Type B pancreatic cell (in vitro differentiated cells): ENCODE measurements at places on chromosomes 6 and 20. TPM values are rescaled to one million over a fixed set of nuclear protein-coding genes. Genes with fewer than 3 reads are reported as not detected.

DNA sequence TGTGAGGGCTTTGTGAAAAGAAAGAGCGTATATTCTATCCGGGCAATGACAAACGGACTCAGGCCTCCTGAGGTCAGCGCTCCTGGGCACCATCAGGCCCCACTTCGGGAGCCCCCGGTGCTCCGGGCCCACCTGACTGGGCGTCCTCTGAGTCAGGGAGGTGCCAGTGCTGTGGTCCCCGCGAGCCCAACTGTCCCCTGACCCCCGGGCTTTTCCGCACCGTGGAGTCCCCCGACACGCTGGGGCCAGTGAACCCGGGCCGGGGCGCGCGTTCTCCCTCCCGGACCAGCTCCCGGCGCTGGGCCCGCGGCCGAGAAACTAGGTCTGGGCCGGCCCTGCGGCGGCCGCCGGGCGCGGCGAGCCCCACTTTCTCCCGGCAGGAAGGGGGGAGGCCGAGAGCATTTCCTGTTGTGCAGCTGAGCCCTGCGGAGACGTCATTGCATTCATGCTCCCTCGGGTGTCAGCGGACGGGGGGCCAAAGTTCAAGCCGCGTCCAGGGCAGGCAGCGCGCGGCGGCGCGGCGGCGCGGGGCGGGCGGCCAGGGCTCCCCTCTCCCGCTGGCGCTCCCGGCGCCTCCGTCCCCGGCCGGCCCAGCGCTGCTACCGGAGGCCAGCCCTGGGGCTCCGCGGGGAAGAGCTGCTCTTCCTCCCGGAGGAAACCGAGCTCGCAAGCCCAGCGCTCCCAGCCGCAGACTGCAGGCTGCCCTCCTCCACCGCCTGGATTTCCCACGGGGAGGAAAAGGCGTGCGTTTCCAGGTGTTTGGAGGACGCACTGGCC, 18.3 kb downstream of the HIVEP2 start:
- H3K4me3 ChIP-seq = peak overlapping the region; percentile 92
- H3K27ac ChIP-seq = peak overlapping the region; percentile 82
- peaks cover 15% of the 10 kb centered on the region for H3K4me1 ChIP-seq
- H3K27me3 ChIP-seq = peaks cover 11% of the 10 kb centered on the region
- DNase-seq = peak; percentile 73

DNA sequence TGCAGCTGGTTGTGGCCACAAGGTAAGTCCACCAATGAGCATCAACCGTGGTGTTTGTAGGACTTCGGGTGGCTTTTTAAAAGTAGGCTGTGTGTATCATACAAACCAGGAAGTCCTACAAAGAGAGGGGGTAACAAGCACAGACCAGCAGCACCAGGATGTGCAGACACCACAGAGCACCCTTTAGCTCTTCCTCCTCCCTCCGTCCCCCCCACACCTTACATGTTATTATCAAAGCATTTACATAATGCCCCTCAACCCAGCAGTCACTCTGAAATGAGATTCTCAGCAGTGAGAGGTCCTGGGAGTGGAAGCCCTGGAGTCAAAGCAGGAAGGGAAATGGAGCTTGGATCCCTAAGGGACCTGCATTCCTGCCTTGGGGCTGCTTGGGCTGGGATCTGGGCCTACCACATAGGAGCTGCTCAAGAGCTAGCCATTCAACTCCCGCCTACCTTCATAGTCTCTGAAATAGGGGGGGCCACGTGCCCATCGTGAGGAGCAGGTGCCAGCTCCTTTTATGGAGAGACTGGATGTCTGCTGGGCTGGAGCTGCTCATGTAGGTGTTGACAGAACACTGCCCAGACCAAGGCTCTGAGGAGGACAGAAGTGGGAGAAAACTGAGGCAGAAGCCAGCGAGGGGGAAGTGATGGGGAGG, 90.6 kb downstream of the PSMB1 start:
- peaks cover 8% of the 10 kb centered on the region for H3K27me3 ChIP-seq
- peaks cover 4% of the 10 kb centered on the region for H3K4me1 ChIP-seq
- no peaks in the 10 kb centered on the region for H3K36me3 ChIP-seq
- DNase-seq = no peak

GRCh38 chr6:56620229-56620868, 22.3 kb downstream of the DST start:
- H3K4me1 ChIP-seq = no peaks in the 10 kb centered on the region
- H3K27me3 ChIP-seq = no peaks in the 10 kb centered on the region
- no peak for DNase-seq
- no peak overlapping the region for H3K27ac ChIP-seq
- H3K36me3 ChIP-seq = peaks cover 5% of the 10 kb centered on the region

DNA sequence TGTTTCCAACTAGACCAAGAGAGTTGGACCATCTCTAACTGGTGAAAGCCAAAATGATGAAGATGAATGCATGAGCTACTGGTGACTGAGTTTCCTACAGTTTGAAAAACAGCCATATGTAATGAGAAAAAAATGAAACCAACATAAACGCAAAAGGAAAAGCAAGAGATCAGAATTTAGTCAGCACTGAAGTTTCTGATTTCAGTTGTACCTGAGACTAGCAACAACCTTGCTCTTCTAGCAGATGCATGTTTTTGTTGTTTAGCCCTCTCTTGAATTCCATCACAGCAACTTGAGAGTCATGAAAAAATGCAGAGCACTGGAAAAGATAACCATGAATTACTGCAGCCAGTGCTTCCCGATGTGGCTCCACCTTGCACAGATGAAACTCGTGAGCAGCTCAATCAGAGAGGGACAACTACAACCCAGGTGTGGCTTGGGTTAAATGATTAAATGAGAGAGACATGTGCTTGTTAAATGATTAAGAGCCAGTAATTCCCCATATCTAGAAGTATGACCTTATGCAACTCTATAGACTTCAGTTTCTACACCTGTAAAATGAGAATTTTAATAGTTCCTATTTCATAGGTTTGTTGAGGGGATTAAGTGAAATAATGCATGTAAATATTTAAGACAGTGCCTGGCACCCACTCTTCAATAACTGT, 104.8 kb downstream of the ELOVL4 start:
- no peak overlapping the region for H3K27ac ChIP-seq
- DNase-seq = no peak
- H3K27me3 ChIP-seq = peaks cover 2% of the 10 kb centered on the region
- H3K4me1 ChIP-seq = no peaks in the 10 kb centered on the region
- H3K4me3 ChIP-seq = no peak overlapping the region
- no peaks in the 10 kb centered on the region for H3K36me3 ChIP-seq

GRCh38 chr20:3747471-3747870, 15.0 kb downstream of the HSPA12B start:
- no peaks in the 10 kb centered on the region for H3K4me1 ChIP-seq
- no peak overlapping the region for H3K4me3 ChIP-seq
- H3K36me3 ChIP-seq = no peaks in the 10 kb centered on the region
- no peak overlapping the region for H3K27ac ChIP-seq
- H3K27me3 ChIP-seq = peaks cover 66% of the 10 kb centered on the region

GRCh38 chr6:49333345-49334125, 129.5 kb downstream of the MMUT start:
- H3K4me3 ChIP-seq = no peak overlapping the region
- no peaks in the 10 kb centered on the region for H3K36me3 ChIP-seq
- H3K27me3 ChIP-seq = peaks cover 2% of the 10 kb centered on the region

GRCh38 chr20:11891077-11891775, 26.5 kb upstream of the BTBD3 start:
- H3K4me3 ChIP-seq = peak overlapping the region; percentile 97
- peaks cover 2% of the 10 kb centered on the region for H3K27me3 ChIP-seq
- H3K4me1 ChIP-seq = peaks cover 30% of the 10 kb centered on the region
- H3K36me3 ChIP-seq = peaks cover 13% of the 10 kb centered on the region

GRCh38 chr6:118902726-118903125, 8.8 kb downstream of the ASF1A start:
- no peaks in the 10 kb centered on the region for H3K27me3 ChIP-seq
- no peak for DNase-seq
- no peak overlapping the region for H3K4me3 ChIP-seq
- H3K4me1 ChIP-seq = peaks cover 29% of the 10 kb centered on the region

DNA sequence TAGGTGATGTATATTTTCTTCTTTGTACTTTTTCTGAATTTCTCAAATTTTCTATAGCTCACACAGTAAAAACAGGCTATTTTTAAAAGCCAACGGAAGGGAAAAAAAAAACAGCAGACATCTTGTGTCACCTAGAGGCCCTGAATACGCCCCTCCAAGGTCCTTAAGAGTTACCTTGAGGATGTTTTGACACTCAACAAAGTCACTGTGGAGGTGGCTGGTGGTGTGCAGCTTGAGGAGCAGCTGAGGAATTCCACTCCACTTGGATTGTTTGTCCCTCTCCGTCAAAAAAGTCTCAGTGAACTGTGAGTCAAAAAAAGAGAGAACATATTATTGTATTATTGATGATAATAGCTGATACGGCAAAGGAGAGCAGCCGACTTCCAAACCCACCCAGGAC, 14.7 kb downstream of the TRPC4AP start:
- no peak overlapping the region for H3K27ac ChIP-seq
- no peak for DNase-seq
- peaks cover 64% of the 10 kb centered on the region for H3K36me3 ChIP-seq

GRCh38 chr6:170524172-170524502, 29.0 kb downstream of the PSMB1 start:
- no peak for DNase-seq
- H3K27me3 ChIP-seq = peaks cover 23% of the 10 kb centered on the region
- no peaks in the 10 kb centered on the region for H3K36me3 ChIP-seq

DNA sequence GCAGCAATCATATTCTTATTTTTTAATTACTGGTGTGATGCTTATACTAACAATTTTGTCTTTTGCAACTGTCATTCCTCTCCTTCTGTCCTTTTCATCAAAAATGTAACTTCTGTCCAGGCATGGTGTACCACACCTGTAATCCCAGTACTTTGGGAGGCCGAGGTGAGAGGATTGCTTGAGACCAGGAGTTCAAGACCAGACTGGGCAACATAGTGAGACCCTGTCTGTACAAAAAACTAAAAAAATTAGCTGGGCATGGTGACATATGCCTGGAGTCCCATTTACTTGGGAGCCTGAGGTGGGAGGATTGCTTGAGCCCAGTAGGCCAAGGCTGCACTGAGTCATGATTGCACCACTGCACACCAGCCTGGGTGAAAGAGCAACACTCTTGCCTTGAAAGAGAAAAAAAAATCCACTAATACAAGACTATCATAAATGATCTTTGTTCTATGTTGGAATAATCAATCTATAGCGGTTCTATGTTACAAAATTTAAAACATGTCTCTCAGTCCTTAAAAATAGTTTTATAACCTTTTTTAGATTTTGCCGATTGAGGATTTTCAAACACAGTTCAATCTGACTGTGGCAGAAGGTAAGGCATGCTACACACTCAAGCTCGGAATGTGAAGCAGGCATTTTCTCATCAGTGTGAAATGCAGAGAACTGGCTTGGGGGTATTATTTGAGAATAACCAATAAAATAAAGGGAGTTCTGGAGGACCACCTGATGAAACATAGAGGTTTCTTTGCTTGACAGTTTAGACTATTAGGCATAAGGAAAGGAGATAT, 70.4 kb downstream of the ENPP1 start:
- no peak overlapping the region for H3K4me3 ChIP-seq
- no peaks in the 10 kb centered on the region for H3K4me1 ChIP-seq
- DNase-seq = no peak
- H3K27me3 ChIP-seq = no peaks in the 10 kb centered on the region
- H3K36me3 ChIP-seq = peaks cover 9% of the 10 kb centered on the region

DNA sequence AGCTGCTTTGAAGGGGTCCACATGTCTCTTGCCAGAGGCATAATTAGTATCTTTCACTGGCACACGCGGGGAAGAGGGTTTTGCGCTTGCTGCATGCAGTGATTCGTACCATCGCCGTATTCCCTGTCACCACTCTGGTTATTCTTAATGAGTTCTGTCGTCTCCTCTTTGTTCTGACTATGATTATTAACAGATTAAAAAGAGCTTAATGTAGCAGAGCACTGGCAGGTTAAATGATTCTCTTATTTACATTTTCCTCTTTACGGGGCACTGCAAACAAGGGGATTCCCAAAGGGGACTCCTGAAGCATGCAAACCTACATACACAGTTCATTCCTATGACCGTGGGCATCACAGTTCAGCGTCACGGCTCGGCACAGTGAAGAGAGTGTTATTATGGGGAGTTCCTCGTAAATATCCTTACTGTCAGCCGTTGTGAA, 204.8 kb downstream of the DTNBP1 start:
- peak overlapping the region; percentile 41 for H3K4me3 ChIP-seq
- peak overlapping the region; percentile 39 for H3K27ac ChIP-seq
- H3K4me1 ChIP-seq = peaks cover 49% of the 10 kb centered on the region
- peaks cover 25% of the 10 kb centered on the region for H3K36me3 ChIP-seq
- DNase-seq = no peak
- no peaks in the 10 kb centered on the region for H3K27me3 ChIP-seq

GRCh38 chr6:91672201-91672600, 1085.3 kb upstream of the MAP3K7 start:
- no peak overlapping the region for H3K27ac ChIP-seq
- DNase-seq = no peak
- H3K4me1 ChIP-seq = peaks cover 14% of the 10 kb centered on the region

DNA sequence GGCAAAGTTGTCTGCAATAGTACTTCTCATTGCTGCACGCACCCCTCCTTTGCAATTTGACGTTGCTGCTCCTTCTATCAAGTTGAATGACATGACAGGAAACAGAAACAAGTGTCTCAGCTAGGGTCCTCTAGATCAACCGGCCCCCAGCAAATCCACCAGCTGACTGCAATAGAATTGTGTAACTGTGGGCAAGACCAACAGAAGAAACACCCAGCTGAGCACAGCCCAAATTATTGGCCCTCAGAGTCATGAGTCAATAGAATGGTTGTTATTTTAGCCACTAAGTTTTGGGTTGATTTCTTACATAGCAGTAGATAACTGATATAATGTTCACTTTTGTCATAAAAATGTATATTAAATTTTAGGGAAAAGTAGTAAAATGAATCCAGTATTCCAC, 202.7 kb downstream of the MAFB start:
- H3K27me3 ChIP-seq = no peaks in the 10 kb centered on the region
- no peak overlapping the region for H3K27ac ChIP-seq
- H3K4me1 ChIP-seq = peaks cover 7% of the 10 kb centered on the region
- H3K4me3 ChIP-seq = no peak overlapping the region

DNA sequence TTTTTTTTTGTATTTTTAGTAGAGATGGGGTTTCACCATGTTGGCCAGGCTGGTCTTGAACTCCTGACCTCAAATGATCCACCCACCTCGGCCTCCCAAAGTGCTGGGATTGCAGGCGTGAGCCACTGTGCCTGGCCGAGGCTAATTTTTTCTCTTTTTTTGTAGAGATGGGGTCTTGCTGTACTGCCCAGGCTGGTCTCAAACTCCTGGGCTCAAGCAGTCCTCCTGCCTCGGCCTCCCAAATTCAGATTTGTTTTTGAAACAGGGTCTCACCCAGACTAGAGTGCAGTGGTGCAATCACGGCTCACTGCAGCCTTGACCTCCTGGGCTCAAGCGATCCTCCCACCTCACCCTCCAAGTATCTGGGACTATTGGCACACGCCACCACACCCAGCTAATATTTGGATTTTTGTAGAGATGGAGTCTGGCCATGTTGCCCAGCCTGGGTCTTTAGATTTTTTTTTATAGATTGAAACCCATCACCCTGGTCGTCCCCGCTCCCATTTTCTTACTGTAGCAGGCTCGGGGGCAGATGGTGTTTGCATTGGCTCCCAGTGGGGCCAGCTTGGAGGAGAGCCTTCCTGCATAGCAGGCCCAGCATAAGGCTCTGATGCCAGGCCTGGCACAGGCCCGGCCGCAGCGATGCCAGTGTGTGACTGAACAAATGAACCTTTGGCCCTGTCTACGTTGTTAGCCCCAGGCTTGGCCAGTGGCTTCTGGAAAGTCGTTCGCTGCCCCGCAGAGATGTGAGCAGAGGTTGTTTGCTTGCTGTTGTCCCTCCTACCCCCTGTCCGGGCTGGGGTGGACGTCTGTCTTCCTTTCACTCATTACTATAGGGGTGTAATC, 4.3 kb upstream of the MTG2 start:
- DNase-seq = no peak
- no peak overlapping the region for H3K4me3 ChIP-seq
- no peak overlapping the region for H3K27ac ChIP-seq
- peaks cover 9% of the 10 kb centered on the region for H3K4me1 ChIP-seq
- peaks cover 6% of the 10 kb centered on the region for H3K36me3 ChIP-seq

The SYNE1 gene
- total RNA-seq = 12.6 and 26.6 TPM in 2 replicates

The SIRPA gene
- total RNA-seq = 11.4 and 12.3 TPM in 2 replicates

The SEMG1 gene
- not detected in 2 replicates for total RNA-seq

The SFT2D1 gene
- 29.5 and 36.0 TPM in 2 replicates for total RNA-seq

The MAP7 gene
- 17.8 and 45.4 TPM in 2 replicates for total RNA-seq

The F13A1 gene
- 0.24 and 0.48 TPM in 2 replicates for total RNA-seq
